Activated B cell treated with CpG ODN at 0.5 μM for 24 hours (primary cell): ENCODE measurements at places on chromosomes 6 and 20.

GRCh38 chr6:43021270-43022047, at the start of gene RRP36:
Gene RRP36, plus strand, starts transcription at chr6:43021623. Its CDS starts 32 bp downstream, at chr6:43021655.
- peak; percentile 67 for DNase-seq

- no peak for DNase-seq
Measured at GRCh38 chr20:48828734-48829460, 1.1 kb upstream of the PREX1 start.

GRCh38 chr6:94487371-94487770, 1068.0 kb upstream of the EPHA7 start:
- no peak for DNase-seq

DNA sequence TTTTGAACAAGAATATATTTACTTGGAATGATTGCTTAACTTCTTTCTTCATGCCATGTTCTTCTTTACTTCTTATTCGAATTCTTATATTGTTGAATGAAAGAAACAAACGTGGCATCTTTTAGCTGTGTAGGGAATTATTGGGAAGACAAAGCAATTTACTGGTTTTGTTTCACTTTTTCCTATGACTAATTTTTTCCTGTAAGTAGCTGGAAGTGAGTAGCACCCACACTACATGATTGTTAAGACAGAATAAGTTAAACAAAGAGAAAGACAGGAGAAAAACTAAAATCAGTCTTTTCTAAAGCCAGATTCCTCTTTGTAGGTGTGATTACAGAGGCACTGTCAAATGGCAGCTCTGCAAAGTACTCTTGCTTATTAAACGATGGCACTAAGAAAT, 593.4 kb downstream of the EYS start:
- DNase-seq, result no peak

DNA sequence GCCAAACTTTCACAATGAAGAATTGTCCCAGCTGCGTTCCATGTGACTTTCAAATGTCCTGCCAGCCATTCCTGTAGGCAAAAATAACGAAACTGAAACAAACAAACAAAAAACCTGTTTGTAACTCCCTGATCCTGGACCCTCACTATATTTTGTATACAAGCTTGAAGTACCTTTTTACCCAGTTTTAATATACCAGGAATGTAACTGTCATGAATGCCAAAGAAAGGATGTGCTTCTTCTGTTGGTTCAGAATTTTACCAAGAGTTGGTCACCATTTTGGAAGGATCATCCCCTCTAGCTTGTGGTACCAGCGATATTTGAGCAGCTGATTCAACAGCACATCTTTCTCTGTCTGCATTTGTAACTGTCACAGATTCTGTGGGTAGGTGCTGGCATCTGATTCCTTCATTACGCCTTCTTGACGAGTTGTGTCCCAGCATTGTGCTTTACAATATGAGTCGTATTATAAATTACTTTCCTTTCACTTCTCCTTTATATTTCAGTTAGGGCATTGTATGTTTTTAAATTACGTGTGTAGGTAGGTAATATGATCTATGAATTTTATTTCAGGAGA, 93.9 kb downstream of the DLGAP4 start:
- no peak for DNase-seq

- DNase-seq, result no peak
Measured at GRCh38 chr6:148398678-148399077, 56.0 kb downstream of the SASH1 start.

DNA sequence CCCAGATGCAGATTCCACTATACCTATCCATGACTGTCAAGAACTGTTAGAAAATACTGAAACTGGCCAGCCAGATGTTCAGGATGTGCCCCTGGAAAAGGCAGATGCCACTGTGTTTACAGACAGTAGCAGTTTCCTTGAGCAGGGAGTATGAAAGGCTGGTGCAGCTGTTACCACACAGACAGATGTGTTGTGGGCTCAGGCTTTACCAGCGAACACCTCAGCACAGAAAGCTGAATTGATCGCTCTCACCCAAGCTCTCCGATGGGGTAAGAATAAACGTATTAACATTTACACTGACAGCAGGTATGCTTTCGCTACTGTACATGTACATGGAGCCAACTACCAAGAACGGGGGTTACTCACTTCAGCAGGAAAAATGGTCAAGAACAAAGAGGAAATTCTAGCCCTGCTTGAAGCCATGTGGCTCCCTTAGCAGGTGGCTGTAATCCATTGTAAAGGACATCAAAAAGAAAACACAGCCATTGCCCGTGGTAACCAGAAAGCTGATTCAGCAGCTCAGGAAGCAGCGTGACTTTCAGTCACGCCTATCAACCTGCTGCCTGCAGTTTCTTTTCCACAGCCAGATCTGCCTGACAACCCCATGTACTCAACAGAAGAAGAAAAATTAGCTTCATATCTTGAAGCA, 459.7 kb upstream of the HTR1E start:
- no peak for DNase-seq
